ENCODE measurements at places on chromosomes 2 and 18. TPM values are rescaled to one million over a fixed set of nuclear protein-coding genes. Genes with fewer than 3 reads are reported as not detected.

DNA sequence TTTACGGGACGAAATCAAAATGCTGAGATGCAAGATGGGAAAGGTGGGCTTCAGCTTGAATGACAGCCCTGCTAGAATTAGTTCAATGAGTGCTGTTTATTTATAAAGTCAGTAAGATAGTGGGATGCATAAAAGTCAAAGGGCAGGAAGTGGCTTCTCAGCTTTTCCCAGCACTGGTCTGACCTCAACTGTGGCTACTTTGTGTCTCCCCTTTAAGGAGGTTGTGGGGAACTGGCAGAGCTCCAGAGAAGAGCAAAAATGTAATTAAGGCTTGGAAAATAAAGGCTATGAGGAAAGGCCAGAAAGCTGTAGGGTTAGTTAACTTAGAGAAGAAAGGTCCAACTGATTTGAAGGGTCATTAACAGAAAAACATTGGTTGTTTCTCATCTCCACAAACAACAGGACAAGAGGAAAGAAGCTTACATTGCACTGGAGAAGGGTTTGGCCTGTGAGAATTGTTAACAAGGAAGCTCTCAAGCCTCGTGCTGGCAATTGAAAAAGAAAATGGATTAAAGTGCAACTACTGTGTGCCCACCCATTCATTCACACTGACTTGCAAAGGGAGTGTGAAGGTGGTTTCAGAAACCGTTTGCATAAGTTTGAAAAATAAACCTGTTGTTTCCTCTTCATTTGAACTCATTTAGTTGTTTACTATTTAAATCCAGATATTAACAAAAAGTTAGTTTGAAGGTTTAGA is 68.8 kb upstream of the CD28 start:
- H3K4me3 ChIP-seq: no peak overlapping the region
- peak overlapping the region; percentile 8 for H3K27ac ChIP-seq
- no peak for DNase-seq
- H3K36me3 ChIP-seq: no peaks in the 10 kb centered on the region
- peaks cover 32% of the 10 kb centered on the region for H3K4me1 ChIP-seq

GRCh38 chr18:48136051-48136826 is 205.8 kb upstream of the SMAD2 start:
- H3K27me3 ChIP-seq: no peaks in the 10 kb centered on the region
- H3K4me3 ChIP-seq: peak overlapping the region; percentile 62
- peak overlapping the region; percentile 61 for H3K27ac ChIP-seq
- DNase-seq: no peak

DNA sequence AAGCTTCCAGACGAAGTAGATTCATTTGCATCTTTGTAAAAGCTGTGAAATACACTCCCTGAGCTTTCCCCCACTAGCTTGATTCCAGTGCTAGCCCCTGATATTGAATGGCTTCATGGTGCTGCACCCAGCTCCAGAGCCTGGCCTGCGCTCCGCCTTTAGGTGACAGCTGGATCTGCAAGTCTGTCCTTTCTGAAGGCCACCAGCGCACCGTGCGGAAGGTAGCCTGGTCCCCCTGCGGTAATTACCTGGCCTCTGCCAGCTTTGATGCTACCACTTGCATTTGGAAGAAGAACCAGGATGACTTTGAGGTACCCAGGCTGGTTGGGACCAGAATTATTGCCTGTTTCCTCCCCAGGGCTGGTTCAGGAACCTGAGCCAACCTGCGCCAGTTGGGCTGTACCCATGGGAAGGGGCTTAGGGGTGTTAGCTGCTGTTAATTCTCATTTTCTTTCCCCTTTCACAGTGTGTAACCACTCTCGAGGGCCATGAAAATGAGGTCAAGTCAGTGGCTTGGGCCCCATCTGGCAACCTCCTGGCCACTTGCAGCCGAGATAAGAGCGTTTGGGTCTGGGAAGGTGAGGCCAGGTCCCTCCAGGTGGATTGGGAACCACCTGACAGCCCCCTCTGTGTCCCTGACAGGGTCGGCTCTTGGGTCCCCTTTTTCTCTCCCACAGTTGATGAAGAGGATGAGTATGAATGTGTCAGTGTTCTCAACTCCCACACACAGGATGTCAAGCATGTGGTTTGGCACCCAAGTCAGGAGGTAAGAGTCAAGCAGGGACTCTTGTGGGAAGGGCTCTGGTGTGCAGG is 1.3 kb downstream of the CIAO1 start:
- peaks cover 6% of the 10 kb centered on the region for H3K4me1 ChIP-seq
- H3K27ac ChIP-seq: no peak overlapping the region
- no peak overlapping the region for H3K4me3 ChIP-seq

Gene ZNF521
- 2.3 TPM for total RNA-seq

DNA sequence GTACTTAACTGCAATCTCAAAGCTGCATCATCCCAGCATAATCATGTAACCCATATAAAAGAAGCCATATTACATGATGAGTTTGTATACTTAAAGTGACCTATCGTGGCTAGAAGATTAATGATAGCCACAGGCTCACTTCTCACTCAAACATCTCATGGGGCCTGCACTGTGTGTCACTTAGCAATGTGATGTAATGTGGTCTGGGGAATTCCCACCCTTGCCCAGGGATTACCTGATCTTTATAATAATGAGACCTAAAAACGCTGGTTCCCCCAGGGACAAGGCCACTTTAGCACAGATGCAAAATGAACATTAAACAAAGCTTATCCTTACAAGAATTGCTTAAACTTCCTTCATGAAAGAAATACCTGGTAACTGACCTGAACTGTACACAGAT is 427.1 kb upstream of the CNTNAP5 start:
- H3K36me3 ChIP-seq: no peaks in the 10 kb centered on the region
- no peak for DNase-seq
- H3K4me1 ChIP-seq: no peaks in the 10 kb centered on the region
- no peaks in the 10 kb centered on the region for H3K27me3 ChIP-seq

- H3K27me3 ChIP-seq: no peaks in the 10 kb centered on the region
- no peak overlapping the region for H3K27ac ChIP-seq
- no peaks in the 10 kb centered on the region for H3K4me1 ChIP-seq
- no peaks in the 10 kb centered on the region for H3K36me3 ChIP-seq
- H3K4me3 ChIP-seq: no peak overlapping the region
Observed at GRCh38 chr2:217016796-217017419, 157.0 kb upstream of the TNP1 start.

Gene MEP1B
- total RNA-seq: not detected

Gene THSD7B
- total RNA-seq: 0.75 TPM

- H3K27ac ChIP-seq: no peak overlapping the region
- no peaks in the 10 kb centered on the region for H3K4me1 ChIP-seq
- H3K36me3 ChIP-seq: no peaks in the 10 kb centered on the region
- no peak overlapping the region for H3K4me3 ChIP-seq
- no peak for DNase-seq
Observed at GRCh38 chr2:179252423-179252822, 12.2 kb downstream of the SESTD1 start.

- no peak overlapping the region for H3K4me3 ChIP-seq
- H3K36me3 ChIP-seq: no peaks in the 10 kb centered on the region
- H3K4me1 ChIP-seq: peaks cover 9% of the 10 kb centered on the region
- H3K27me3 ChIP-seq: no peaks in the 10 kb centered on the region
- peak; percentile 89 for DNase-seq
Observed at GRCh38 chr2:130336877-130337734, 5.6 kb upstream of the IMP4 start.

Gene CPS1
- total RNA-seq: 651 TPM

- no peak for DNase-seq
- H3K27ac ChIP-seq: no peak overlapping the region
- H3K4me1 ChIP-seq: no peaks in the 10 kb centered on the region
Observed at GRCh38 chr2:109501461-109501860, 112.3 kb downstream of the SEPTIN10 start.

GRCh38 chr2:65489269-65489668 is 56.9 kb upstream of the SPRED2 start:
- H3K4me3 ChIP-seq: no peak overlapping the region
- no peaks in the 10 kb centered on the region for H3K4me1 ChIP-seq
- no peaks in the 10 kb centered on the region for H3K36me3 ChIP-seq
- no peaks in the 10 kb centered on the region for H3K27me3 ChIP-seq
- DNase-seq: no peak

Gene SETBP1
- total RNA-seq: 15.8 TPM

DNA sequence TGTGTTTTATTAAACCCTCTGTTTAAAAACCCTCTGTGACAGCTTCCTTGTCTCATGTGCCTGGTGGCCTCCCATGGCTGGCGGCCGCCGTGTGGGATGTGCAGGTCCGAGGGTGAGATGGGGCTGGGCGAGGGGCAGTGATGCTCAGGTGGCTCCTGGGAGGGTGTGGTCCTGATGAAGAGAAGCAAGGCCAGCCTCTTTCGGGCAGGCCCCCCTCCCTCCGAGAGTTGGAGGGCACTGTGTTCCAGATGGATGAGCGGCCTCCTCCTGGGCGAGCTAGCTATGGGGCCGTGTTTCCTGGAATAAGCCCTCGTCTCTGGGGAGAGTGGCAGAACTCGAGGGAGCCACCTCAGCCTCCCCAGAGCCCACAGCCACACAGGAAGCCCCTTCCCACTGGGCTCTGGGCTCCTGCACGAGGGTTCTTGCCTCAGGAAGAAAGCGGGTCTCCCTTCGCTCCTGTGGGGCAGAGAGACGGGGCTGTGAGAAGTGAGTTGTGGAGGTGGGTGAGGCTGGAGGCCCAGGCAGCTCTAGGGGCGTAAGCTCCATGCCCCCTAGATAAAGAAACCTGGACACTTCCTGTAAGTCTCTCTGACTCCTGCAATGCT is 72.1 kb downstream of the ASB1 start:
- H3K4me3 ChIP-seq: no peak overlapping the region
- DNase-seq: no peak

- H3K4me3 ChIP-seq: peak overlapping the region; percentile 79
- DNase-seq: peak; percentile 55
Observed at GRCh38 chr2:64730551-64731262, 77.0 kb upstream of the SERTAD2 start.

Gene PRSS56
- not detected for total RNA-seq

Gene NT5C1B
- not detected for total RNA-seq

Gene INPP1
- 9.1 TPM for total RNA-seq

Gene C1QL2
- total RNA-seq: not detected

Gene NAT8
- total RNA-seq: 10.7 TPM

DNA sequence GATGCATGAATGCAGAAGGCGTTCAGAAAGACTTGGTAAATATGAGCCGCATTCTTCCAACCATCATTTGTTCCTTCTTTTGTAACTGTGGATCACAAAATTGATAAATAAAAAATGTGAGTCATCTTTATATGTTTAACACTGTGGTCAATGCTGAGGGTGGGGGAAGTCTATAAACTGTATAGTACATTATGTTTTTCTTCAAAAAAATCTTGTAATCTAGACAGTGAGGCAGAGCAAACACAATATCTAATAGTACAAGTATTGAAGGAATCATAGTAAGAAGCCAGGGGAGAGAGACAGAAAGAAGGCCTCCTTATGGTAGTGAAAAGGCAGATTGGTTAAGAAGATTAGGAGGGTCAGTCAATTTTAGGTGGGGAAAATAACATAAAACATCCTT is 30.7 kb upstream of the CALCRL start:
- no peak for DNase-seq
- H3K36me3 ChIP-seq: peaks cover 26% of the 10 kb centered on the region
- no peaks in the 10 kb centered on the region for H3K27me3 ChIP-seq
- H3K27ac ChIP-seq: no peak overlapping the region
- no peaks in the 10 kb centered on the region for H3K4me1 ChIP-seq

Gene LYPD1
- 0.47 TPM for total RNA-seq

GRCh38 chr2:73031095-73031678 is 40.3 kb downstream of the SFXN5 start:
- no peaks in the 10 kb centered on the region for H3K36me3 ChIP-seq
- H3K27me3 ChIP-seq: no peaks in the 10 kb centered on the region
- H3K4me1 ChIP-seq: peaks cover 39% of the 10 kb centered on the region
- DNase-seq: no peak
- H3K27ac ChIP-seq: peak overlapping the region; percentile 94

GRCh38 chr2:23629772-23630480 is 244.9 kb downstream of the KLHL29 start:
- H3K4me1 ChIP-seq: no peaks in the 10 kb centered on the region
- no peaks in the 10 kb centered on the region for H3K27me3 ChIP-seq
- H3K27ac ChIP-seq: no peak overlapping the region
- no peak for DNase-seq
- H3K36me3 ChIP-seq: no peaks in the 10 kb centered on the region
- H3K4me3 ChIP-seq: no peak overlapping the region

GRCh38 chr18:13381944-13382365 is 163.4 kb downstream of the LDLRAD4 start:
- peak overlapping the region; percentile 66 for H3K27ac ChIP-seq
- H3K4me3 ChIP-seq: no peak overlapping the region
- peaks cover 5% of the 10 kb centered on the region for H3K4me1 ChIP-seq
- DNase-seq: no peak
- H3K36me3 ChIP-seq: no peaks in the 10 kb centered on the region

DNA sequence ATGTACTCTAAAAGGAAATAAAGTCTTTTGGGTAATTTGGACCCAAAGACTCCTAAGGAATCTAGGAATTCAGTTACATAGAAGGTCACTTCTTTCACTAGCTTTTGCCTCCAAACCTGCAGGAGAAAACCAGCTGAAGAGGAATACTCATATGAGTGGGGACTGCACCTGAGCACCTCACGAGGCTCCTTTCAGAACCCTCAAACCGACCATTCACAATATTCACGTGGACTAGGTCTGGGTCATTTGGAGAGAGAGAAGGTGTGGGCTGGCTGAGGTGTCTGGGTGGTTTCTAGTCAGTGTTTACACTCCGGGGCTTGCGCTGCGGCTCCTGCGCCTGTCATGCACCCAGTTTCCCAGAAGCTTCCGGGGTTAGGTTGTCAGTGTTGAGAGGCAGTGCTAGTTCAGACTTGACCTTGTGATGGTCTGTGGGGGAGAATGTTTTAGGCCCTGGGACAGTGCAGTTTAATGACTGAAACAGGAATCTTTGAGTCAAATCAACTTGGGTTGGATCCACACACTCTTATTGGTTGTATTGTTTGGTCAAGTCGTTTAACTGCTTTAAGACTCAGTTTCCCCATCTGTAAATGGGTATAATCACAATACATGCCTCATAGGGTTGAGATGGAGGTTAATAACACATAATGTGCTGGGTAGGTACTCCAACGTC is 78.4 kb downstream of the LIMS1 start:
- H3K27ac ChIP-seq: no peak overlapping the region
- no peaks in the 10 kb centered on the region for H3K4me1 ChIP-seq
- no peaks in the 10 kb centered on the region for H3K27me3 ChIP-seq
- H3K4me3 ChIP-seq: no peak overlapping the region
- no peaks in the 10 kb centered on the region for H3K36me3 ChIP-seq
- DNase-seq: no peak

DNA sequence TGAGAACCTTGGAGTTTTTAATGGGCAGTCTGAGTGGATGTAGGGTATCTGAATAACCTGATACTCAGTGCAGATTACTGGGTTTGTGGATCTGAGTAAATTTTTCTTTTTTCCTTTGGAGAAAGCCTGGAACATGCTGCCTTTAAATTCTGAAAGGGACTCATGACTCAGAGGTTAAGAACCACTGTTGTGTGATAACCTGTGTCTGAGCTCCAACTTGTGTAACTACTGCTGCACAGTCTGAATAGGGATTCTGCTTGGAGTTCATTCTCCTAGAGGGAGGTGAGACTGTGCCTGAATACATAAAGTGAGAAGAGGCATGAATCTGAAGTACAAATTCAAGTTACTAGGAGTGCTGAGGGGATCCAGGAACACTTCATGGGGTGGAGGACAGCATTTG is 36.2 kb downstream of the KDM3A start:
- peaks cover 9% of the 10 kb centered on the region for H3K4me1 ChIP-seq
- no peak for DNase-seq
- H3K4me3 ChIP-seq: no peak overlapping the region
- no peak overlapping the region for H3K27ac ChIP-seq
- H3K27me3 ChIP-seq: no peaks in the 10 kb centered on the region

GRCh38 chr2:241620419-241620769 is 16.6 kb downstream of the THAP4 start:
- no peaks in the 10 kb centered on the region for H3K36me3 ChIP-seq
- H3K4me3 ChIP-seq: no peak overlapping the region
- H3K4me1 ChIP-seq: peaks cover 13% of the 10 kb centered on the region
- no peaks in the 10 kb centered on the region for H3K27me3 ChIP-seq

All from liver (tissue), 10 donors.